ENCODE measurements at places on chromosomes 5 and 9. TPM values are rescaled to one million over a fixed set of nuclear protein-coding genes. Genes with fewer than 3 reads are reported as not detected.

- no peaks in the 10 kb centered on the region for H3K4me1 ChIP-seq
- H3K27me3 ChIP-seq = no peaks in the 10 kb centered on the region
- no peak for DNase-seq
- H3K4me3 ChIP-seq = no peak overlapping the region
These were observed 284.0 kb downstream of the DRD1 start for GRCh38 chr5:175159956-175160355.

GRCh38 chr9:126925876-126926275, 11.3 kb downstream of the RALGPS1 start:
- no peaks in the 10 kb centered on the region for H3K27me3 ChIP-seq
- H3K27ac ChIP-seq = no peak overlapping the region
- no peaks in the 10 kb centered on the region for H3K36me3 ChIP-seq

DNA sequence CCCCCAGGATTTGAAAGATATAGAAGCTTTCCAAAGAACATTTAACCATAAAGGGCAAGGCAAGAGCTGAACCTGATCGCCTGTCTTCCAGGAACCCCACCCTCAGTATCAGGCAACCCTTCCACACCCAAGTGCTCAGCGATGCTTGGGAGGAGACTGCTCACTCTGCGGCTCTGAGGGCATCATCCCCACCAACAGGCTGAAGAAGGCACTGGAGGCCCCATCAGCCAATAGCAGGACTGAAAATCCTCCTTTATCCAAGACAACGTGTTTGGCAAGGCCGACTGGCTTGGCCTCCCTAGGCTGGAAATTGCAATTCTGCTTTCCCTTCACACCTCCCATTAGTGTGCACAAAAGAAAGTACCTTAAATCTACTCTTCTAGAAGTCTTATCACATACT, 1.4 kb upstream of the PPP2CA start:
- H3K4me1 ChIP-seq = peaks cover 9% of the 10 kb centered on the region
- H3K27ac ChIP-seq = peak overlapping the region; percentile 100
- H3K36me3 ChIP-seq = no peaks in the 10 kb centered on the region
- H3K27me3 ChIP-seq = no peaks in the 10 kb centered on the region
- DNase-seq = no peak

GRCh38 chr9:115277301-115277700, 159.3 kb upstream of the TNC start:
- no peak for DNase-seq
- no peaks in the 10 kb centered on the region for H3K27me3 ChIP-seq
- no peak overlapping the region for H3K4me3 ChIP-seq
- no peak overlapping the region for H3K27ac ChIP-seq
- no peaks in the 10 kb centered on the region for H3K36me3 ChIP-seq

The ITK gene
- 8.1 TPM for total RNA-seq
